Left renal pelvis (tissue), 4 donors: ENCODE measurements at places on chromosomes 6 and 20. TPM values are rescaled to one million over a fixed set of nuclear protein-coding genes. Genes with fewer than 3 reads are reported as not detected.

Gene CFB
- 4.6 TPM for polyA plus RNA-seq

Gene NRN1
- 7.6 TPM for polyA plus RNA-seq

- DNase-seq: no peak
These were observed 7.7 kb upstream of the FOXF2 start for GRCh38 chr6:1381481-1382330.

- DNase-seq: no peak
These were observed 44.4 kb downstream of the RNGTT start for GRCh38 chr6:88919032-88919431.

DNA sequence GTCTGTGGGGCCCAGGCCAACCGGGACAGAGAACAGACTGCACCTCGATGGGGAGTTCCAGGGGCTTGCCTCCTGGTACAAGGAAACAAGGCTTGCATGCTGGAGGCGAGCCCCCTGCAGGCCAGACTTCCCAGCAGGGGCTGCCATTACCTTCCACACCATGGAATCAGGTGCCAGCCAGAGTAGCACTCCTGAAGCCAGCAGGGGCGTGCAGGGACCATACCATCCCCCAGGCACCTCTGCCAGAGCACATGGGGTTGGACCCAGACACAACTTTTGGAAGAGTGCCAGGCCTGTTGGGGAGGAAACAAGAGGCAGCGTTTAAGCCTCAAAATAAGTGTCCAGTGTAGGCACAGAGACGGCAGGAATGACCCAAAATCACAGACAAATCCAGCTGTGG is 6.5 kb downstream of the DDO start:
- no peak for DNase-seq

- DNase-seq: no peak
These were observed 50.1 kb upstream of the ARMC2 start for GRCh38 chr6:108797951-108798669.

DNA sequence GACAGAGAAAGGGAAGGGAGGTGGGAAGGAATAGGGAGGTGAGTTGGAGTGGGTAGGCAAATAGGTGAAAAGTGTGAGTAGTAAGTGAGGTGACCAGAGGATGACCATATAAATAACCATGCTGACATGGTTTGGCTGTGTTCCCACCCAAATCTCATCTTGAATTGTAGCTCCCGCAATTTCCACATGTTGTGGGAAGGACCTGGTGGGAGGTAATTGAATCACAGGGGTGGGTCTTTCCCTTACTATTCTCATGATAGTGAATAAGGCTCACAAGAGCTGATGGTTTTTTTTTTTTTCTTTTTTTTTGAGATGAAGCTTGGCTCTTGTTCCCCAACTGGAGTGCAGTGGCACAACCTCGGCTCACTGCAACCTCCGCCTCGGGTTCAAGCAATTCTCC is 21.5 kb upstream of the SMIM13 start:
- DNase-seq: no peak

DNA sequence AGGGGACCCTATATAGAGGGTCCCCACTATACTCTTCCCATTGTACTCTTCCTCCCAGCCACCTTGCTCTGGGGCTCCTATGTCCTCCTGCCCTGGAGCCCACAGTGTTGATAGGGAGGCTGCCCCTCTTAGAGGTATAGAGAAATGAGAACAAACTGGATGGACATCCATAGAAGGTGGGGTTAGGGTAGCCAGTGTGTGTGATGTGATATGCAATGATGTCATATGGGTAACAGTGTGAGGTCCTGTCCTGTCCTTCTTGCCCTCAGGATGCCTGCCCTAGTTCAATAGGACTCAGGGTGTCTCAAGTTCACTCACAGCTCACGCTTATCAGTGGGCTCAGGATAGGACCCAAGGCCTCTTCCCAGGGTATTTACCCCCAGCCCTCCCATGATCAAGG is 435 bp downstream of the PTCRA start:
- no peak for DNase-seq

- no peak for DNase-seq
These were observed 176.2 kb downstream of the ISM1 start for GRCh38 chr20:13397300-13397724.

DNA sequence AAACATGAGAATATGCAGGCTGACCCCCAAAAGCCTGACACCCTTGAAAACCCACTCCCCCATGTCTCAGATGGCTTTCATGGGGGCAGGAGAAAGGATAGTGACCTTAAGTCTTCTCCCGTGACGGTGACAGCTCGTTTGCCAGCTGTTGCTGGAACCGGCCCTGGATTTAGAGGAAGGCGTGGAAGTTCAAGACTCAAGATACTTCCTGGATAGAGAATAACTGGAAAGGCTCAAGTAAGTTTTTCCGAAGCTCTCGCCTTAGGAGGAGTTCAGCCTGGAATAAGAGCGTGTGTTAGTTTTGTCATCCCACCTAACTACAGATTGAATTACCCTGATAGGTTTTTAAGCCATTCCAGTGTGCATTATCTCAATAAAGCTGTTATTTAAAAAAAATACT is 11.6 kb upstream of the MTG2 start:
- no peak for DNase-seq

- DNase-seq: no peak
These were observed 571.0 kb upstream of the NOX3 start for GRCh38 chr6:156026486-156027247.
